Activated T-helper 17 cell treated with anti-CD3 and anti-CD28 coated beads, Interleukin-2, amount 50 U/mL, for 72 hours (primary cell): ENCODE measurements at places on chromosomes 13 and 19.
A peak's percentile ranks its signal among the peaks of the same experiment; 100 is the strongest.

- ATAC-seq: peak; percentile 24
Observed at GRCh38 chr13:43574605-43575004, 212.2 kb downstream of the ENOX1 start.

- ATAC-seq: peak; percentile 92
Observed at GRCh38 chr19:48858984-48859710, 9.3 kb downstream of the PLEKHA4 start.

DNA sequence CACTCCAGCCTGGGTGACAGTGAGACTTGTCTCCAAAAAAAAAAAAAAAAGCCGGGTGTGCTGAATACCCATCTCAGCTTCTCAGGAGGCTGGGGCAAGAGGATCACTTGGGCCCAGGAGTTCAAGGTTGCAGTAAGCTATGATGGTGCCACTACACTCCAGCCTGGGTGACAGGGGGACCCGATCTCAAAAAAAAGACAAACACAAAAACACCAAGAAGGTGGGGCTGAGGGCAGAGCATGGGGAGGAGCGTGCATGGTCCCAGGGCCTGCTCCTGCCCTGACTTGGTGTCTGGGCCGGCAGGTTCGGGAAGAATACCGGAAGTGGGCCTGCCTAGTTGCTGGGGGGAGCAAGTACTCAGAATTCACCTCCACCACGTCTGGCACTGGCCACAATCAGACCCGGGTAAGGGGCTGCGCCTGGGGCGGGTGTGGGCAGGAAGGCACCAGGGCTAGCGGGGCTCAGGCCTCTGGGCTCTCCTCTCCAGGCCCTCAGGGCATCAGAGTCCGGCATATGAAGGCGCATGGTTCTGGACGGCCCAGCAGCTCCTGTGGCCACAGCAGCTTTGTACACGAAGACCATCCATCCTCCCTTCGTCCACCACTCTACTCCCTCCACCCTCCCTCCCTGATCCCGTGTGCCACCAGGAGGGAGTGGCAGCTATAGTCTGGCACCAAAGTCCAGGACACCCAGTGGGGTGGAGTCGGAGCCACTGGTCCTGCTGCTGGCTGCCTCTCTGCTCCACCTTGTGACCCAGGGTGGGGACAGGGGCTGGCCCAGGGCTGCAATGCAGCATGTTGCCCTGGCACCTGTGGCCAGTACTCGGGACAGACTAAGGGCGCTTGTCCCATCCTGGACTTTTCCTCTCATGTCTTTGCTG, 11.3 kb downstream of the DDX39A start:
- no peak for ATAC-seq

- ATAC-seq: no peak
Observed at GRCh38 chr19:7368456-7368855, 19.7 kb downstream of the ARHGEF18 start.

DNA sequence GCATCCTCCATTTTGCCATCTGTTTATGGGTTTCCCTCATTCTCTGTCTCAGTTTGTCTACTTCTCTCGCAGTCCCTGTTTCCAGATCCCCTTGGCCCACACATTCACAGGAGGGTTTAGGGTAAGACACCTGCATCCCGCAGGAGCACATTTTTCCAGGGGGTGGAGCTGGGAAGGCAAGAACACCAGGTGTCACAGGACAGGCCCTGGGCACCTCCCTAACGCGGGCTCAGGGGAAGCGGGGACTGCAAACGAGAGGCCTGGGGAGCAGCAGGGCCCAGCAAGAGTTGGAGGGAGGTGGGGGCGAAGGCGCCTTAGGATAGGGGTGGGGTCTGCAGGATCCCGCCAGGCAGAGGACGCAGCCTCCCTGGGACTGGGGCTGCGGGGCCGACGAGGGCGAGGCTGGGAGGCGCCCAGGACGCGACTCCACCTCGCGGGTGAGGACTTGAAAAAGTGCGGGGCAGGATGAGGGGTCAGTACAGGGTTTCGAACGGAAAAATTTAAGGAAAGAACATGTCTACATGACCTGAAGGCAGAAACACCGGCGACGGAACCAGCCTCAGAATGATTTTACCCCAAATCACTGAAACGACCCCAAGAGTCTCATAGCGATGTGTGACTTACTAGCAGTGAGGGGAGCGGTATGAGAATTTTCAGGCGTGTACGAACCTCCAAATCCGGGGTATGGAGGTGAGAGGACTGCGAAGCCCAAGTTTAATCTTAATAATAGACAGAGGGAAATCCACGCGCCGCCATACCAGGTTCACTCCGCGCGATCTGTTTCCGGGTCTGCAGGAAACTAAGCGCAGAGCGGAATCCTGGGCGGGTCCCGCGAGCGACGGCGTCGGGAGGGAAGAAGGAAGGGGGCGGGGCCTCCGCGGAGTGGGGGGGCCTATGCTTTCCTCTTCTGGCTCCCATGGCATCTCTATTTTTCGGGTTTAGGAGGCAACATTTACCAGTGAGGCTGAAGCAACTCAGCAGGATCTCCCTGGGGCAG, 7.1 kb upstream of the ERVV-2 start:
- ATAC-seq: no peak

GRCh38 chr13:44231786-44232516, 141.7 kb upstream of the SERP2 start:
- ATAC-seq: peak; percentile 92

DNA sequence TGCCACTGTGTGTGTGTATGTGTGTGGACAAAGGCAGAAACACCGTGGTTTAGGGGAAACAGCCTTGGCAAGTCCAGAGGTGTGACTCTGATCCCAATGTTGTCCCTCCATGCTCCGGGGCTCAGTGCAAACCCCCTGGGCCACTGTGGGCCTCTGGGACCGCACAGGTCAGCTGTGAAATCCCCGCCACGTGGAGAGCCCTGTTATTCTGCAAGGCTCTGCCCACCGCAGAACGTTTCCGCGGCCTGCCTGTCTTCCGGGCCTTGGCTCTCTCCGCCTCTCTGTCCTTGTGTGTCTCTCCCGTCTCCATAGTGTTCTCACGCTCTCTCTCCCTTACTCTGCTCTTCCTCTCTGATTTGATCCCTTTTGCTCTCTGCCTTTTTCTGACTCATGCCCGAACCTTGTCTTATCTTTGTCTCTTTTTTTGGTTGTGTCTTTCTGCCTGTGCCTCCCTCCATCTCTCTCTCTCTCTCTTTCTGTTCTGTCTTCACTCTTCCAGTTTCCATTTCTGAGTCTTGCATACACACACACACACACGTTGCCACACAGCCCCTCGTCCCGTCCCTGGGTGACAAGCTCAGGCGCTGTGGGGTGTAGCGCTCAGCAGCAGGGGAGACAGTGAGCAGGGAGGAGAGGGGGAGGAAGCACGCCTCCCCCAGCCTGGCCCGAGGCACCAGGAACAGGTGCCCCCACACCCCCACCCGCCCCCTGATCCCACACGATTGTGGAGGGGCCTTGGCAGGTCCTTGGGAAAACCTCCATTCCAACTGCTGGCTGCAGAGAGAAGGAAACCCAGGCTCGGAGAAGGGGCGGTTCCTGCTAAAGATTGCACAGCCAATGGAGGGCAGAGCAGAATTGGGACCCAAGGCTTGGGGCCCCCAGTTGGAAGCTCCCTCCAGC, 3.0 kb downstream of the TTYH1 start:
- ATAC-seq: peak; percentile 72

DNA sequence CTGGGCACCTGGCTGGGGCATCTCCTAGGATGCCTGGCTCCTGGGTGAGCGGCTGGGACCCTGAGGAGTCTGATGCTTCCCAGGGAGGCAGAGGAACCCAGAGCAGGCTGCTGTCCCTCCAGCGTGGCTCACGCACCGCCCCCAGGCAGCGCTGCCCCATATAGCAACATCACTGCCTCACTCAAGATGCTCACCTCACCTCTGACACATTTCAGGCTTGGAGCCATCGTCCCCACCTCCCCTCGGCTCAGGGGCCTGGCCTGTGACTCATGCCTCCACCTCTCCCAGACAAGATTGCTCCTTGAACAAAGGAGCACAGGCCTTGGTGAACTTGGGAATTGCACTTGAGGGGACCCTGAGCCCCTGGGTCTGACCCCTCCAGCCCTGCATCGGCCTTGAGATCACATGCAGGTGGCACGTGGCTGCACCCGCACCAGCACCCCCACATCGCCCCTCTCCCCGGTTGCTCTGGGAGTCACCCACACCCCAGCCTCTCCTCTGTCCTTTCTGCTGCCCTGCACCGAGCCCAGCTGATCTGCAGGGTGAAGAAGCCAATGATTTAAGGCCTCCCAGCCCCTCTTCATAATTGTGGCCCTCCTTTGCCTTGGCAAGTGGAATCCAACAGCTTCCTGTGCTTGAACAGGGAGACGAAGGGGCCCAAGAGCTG, 11.2 kb downstream of the CEBPA start:
- no peak for ATAC-seq

GRCh38 chr19:2949939-2950285, 5.1 kb upstream of the ZNF77 start:
- ATAC-seq: no peak

GRCh38 chr19:4691373-4691772, 21.2 kb upstream of the MYDGF start:
- ATAC-seq: no peak

GRCh38 chr19:50003254-50003788, 21.9 kb downstream of the VRK3 start:
- ATAC-seq: no peak

DNA sequence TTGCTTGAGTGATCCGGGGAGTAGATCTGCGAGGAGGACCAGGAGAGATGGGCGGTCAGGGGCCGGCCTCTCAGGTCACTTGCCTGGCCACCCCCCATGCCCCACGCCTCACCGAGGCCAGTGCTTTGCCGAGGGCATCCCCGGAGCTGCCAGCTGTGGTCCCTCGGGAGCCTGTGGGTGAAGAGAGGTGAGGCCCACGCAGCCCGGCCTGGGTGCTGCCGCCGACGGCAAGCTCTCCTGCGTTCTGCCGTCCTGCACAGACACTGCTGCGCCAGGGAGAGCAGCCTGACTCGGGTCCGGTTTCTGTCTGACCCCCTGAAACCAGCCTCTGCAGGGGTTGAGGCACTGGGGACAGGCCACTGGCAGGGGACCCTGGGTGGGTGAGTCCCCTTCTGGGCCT, 15.8 kb upstream of the UQCR11 start:
- no peak for ATAC-seq

- no peak for ATAC-seq
Observed at GRCh38 chr19:35729763-35730162, 12.0 kb downstream of the KMT2B start.

DNA sequence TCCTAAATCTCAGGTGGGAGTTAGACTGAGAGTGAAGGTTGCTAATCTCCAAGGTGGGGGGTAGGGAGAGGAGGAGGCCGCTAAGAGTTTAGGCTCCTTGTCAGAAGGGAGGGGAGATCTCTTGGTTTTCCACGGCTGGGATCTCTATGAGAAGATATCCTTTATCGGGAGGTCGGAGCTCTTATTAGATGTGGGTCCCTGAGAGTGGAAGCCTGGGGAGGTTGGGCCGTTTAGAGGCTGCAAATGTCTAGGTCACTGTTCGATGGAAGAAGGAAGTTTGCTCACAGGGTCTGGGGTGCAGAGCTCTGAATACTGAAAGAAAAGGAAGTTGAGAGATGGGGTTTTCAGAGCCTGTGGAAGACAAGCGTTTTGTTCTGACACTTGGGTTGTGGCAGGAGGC, 3.8 kb downstream of the MYADM start:
- no peak for ATAC-seq

DNA sequence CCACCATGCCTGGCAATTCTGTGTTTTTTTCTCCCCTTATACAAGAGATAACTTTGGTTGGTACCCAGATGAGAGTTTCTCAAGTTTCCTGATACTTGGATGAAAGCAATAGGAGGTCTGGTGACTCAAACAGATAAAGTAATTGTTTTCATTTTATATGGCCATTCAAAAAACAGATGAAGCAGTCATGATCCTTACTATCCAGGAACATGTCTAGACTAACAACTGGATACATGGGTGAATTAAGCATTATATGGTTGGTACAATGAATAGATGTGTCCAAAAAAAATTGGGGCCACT, 8.5 kb downstream of the ZNF430 start:
- ATAC-seq: peak; percentile 64

GRCh38 chr13:75787249-75787928, 151.3 kb downstream of the LMO7 start:
- ATAC-seq: no peak

DNA sequence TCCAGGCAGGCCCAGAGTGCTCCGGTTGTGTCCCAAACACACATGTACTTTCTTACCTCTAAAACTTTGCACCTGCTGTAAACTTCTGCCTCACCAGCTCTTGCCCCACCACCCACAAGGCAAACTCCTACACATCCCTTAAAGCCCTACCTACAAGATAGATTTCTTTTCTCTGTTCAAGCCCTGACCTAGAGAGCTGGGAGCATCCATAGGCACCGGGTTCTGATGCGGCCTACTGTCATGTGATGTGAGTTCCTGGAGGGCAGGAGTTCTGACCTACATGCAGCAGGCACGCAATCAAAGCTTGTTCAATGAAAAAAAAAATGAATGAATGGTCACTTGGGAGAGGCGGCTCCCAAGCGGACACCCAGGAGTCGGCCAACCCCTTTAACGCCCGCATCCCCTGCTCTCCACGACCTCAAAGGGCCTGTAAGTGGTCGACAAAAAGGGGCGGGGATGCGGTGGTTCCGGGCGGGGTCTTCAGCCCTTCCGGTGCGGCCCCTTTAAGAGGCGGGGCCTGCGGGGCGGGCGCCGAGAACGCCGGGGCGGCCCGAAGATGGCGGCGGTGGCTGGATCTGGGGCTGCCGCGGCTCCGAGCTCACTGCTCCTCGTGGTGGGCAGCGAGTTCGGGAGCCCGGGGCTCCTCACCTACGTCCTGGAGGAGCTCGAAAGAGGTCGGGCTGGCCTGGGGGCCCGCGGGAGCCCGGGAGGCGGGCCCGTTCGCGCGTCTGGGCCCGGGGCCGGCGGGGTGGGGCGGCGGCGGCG, at the start of gene MAP1S:
MAP1S (plus strand) TSS at position 534 of the 765 bp plus-strand sequence; CDS start at position 557, 23 bp downstream.
- ATAC-seq: peak; percentile 86

GRCh38 chr13:51895906-51896888, 34.4 kb downstream of the CCDC70 start:
- ATAC-seq: peak; percentile 60

- peak; percentile 73 for ATAC-seq
Observed at GRCh38 chr19:35247526-35248309, 1.1 kb upstream of the LSR start.

DNA sequence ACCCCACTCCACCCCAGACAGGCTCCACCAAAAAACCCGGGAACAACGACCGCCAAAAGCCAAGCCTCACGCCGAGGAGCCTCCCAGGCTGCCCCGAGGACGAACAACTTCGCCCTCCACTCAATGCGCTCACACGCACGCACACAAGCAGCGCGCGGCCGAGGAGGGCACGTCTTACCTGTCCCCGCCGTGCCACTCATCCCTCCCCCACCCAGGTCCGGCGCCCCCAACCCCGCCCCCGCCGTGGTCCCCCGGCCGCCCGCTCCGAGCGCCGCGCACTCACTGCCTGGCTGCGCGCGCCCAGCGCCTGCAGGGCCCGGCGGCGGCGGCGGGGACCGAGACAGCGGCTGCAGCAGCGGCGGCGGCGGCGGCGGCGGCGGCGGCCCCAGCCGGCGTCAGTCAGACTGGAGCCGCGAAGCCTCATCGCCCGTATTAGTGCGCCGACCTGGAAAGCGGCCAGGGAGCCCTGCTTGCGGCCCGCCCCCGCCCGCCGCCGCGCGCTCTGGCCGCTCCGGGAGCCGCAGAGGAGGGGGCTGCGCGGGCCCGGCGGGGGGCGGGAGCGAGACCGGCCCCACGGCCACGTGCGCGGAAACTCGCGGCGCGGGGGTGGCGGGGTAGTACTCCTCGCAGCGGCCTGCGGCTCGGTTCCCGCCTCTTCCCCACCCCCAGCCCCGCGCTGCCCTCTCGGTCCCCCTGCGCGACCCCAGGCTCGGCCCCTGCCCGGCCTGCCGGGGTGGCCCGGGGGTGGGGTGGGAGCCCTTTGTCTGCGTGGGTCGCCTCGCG, at the start of gene SMAD9:
SMAD9 (minus strand) TSS at position 406 of the 783 bp plus-strand sequence. CDS start 40,549 bp downstream, outside the sequence.
- ATAC-seq: peak; percentile 52

GRCh38 chr19:4310247-4311121, 6.1 kb downstream of the FSD1 start:
- ATAC-seq: no peak

GRCh38 chr19:41366089-41366488, 2.1 kb upstream of the B9D2 start:
- no peak for ATAC-seq
